ENCODE measurements at places on chromosomes 7 and 10. TPM values are rescaled to one million over a fixed set of nuclear protein-coding genes. Genes with fewer than 3 reads are reported as not detected.

Gene SPAG6
- total RNA-seq: not detected

Gene PNLIPRP3
- not detected for total RNA-seq

Gene PAPSS2
- 58.6 TPM for total RNA-seq

Gene SRI
- total RNA-seq: 83.3 TPM

Gene CREB5
- total RNA-seq: 11.1 TPM

Gene GPR26
- not detected for total RNA-seq

Gene CACNB2
- total RNA-seq: 0.36 TPM

Gene GARIN1A
- total RNA-seq: 0.18 TPM

Gene PDE6C
- not detected for total RNA-seq

Gene LIPK
- total RNA-seq: not detected

Gene INTS15
- total RNA-seq: 6.1 TPM

Gene PRLHR
- total RNA-seq: not detected

Gene GSDME
- total RNA-seq: 88.3 TPM

Gene RADIL
- total RNA-seq: not detected

Gene NPSR1
- total RNA-seq: not detected

Gene RAB19
- total RNA-seq: not detected

Gene TMEM26
- total RNA-seq: 0.56 TPM

Gene PNLIP
- total RNA-seq: not detected
